Ovary (tissue), 10 donors: ENCODE measurements at places on chromosomes 2 and 18.

GRCh38 chr2:25386971-25387875, 45.5 kb upstream of the DNMT3A start:
- no peak for DNase-seq

DNA sequence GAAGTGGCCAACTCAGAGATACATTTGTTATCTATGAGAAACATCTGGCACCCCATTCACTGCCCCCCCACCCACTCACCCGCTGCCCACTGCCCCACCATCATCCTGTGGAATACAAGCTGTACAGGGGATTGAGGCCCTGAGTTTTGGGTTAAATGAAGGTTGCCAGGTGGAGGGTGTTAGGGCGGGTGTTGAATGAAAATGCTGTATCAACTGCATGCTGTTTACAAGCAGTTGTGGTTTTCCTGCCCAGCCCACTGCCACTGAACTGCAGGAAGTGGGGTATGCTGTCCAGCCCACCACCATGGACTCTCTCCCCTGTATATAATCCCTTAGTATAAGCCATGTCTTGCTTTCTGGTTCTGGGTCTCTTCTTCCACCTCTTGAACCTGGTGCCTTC, 481.9 kb downstream of the METTL4 start:
- no peak for DNase-seq

DNA sequence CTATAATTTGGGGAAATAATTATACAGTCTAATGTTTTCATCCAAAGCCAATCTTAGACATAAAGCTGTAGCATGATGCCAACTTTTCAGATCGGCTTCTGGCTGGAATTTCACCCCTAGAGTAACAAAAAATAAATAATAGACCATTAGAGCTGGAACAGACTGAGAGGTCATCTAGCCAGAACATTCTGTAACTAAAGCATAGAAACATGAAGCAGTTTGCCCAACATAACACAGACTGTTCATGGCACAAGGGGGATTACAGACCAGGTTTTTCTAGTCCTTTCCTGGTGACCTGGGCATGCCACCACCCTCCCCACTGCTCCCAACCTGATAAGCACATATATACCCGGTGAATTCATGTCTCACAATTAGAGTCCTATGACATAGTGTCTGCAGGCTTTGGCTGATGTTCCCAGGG, 116.4 kb upstream of the PPP1CB start:
- no peak for DNase-seq

DNA sequence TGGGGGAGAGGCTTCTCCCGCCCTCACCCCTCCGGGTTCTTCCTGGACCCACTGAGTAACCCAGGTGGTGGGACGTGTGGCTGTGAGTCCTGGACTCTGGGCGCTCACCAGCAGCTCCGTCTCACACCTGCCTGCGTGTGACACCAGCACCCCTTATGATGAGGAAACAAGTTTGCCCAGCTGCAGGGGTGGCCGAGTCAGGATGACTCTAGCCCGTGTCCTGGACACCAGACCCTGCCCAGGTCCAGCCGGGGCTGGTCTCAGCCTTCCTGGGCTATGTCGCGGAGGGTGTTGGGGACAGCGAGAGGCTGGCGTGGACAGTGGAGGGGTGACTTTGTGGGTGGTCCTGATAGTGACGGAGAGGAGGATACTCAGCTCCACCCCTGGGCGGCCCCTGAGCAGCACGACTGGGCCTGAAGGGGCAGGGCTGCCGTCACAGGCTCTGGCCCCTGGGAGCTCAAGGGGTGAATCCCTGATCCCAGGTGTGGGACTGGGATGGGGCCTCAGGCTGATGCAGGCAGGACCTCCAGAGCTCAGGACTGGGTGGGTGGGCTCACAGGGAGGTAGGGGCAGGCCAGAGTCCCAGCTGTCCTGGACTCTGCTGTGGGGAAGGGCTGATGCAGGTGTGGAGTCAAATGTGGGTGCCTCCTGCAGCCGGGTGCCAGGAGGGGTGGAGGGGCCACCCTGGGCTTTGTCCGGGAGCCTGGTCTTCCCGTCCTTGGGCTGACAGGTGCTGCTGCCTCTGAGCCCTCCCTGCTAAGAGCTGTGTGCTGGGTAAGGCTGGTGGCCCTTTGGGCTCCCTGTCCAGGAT, 3.7 kb downstream of the GPR35 start:
- peak; percentile 5 for DNase-seq

GRCh38 chr2:80748592-80748991, 444.0 kb upstream of the LRRTM1 start:
- DNase-seq, result no peak

GRCh38 chr2:229679393-229680125, 34.8 kb downstream of the DNER start:
- DNase-seq, result no peak

DNA sequence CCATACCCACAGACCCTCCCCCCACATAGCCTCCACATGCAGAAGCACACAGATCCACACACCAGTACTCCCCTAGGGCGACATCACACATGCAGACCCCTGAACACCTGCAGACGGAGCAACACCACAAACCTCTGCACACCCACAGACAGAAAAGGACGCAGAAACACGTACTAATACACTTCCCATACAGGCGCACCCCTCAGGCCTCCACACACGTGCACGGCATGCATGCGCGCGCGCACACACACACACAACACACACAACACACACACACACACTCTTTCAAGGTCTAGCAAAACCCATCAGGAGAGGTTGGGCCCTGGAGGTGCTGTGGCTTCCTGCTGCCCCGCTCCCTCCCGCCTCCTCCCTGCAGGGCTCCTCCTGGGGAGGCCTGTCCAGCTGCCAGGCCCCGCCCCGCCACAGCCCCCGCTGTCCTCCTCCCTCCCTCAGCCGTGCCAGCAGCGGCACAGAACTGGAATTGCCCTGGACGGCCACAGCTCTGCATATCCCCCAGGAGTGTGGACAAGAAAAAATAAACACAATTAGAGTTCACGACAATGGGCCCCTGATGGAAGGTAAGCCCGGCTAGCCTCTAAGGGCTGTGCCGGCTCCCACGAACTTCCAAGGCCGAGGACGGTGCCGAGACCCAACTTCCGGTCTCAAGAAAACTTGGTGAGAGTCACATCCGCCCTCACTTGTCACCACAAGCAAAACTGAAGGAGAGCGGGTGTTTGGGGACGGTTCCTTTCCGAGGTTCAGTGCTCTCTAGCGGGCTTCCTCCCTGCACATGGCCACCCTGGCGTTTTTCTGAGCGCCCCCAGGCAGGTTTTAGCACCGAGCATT, 6.8 kb downstream of the ZFP36L2 start:
- DNase-seq, result peak; percentile 83

- DNase-seq, result peak; percentile 65
Observed at GRCh38 chr2:95348609-95349567, 51.7 kb downstream of the KCNIP3 start.

GRCh38 chr2:3280197-3280596, 97.4 kb downstream of the EIPR1 start:
- DNase-seq, result no peak

DNA sequence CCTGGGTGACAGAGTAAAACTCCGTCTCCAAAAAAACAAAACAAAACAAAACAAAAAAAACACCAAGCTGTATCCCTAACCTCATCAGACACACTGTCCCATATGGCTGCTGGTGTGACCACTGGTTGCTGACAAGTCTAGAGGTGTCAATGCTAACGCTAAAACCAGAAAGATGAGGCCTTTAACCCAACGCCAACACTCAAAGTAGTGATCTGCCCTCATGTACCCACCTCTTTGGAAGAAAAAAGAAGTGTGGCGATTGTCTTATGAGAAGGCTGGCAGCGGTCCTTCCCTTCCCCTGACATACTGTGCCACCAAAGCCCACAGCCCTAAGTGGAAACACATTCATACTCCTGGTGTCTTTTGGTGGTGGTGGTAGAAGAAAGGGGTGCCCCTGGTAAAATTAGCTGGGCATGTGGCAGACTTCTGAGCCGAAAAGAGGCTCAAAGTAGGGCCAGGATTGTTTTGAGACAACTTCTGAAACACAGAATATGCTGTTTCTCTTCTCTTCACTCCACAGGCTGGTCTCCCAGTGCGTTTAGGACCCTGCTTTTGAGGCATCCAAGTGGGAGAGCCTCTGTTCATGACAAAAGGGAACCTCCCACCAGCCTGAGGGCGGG, 9.8 kb downstream of the SERTAD2 start:
- no peak for DNase-seq

DNA sequence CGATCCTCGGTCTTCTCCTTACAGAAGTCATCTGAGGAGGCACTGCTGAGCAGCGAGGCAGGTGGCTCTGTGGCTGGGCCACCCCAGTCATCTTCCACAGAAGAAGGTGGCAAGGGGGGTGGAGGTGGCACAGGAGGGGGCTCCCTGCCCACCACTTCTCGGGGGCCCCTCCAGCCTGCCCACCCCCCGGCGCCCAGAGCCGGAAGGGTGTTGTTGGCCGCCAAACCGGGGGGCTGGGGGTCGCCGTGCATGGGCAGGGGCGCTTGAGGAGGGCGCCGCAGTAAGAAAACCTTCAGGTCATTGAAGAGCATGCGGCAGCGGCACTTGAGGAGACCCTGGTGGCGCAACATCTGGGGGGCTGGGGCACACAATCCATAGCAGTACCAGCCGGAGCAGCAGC, 2.5 kb downstream of the MARCHF4 start:
- no peak for DNase-seq

DNA sequence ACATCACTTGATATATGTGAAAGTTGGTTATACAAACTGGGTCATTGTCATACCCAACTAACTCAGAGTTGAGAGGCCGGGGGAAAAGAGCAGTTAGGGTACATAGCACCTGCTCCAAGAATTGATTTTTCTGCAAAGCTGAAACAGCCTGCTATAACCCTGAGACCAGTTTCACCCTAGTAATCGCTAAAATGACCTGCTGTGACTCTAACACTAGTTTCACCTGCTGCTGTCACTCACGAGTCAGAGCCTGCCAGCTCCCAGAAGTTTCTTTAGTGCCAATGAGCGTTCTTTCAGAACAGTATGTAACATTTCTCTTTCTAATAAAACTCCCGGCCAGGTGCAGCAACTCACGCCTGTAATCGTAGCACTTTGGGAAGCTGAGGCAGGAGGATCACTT, 28.0 kb downstream of the SRSF7 start:
- DNase-seq, result no peak

DNA sequence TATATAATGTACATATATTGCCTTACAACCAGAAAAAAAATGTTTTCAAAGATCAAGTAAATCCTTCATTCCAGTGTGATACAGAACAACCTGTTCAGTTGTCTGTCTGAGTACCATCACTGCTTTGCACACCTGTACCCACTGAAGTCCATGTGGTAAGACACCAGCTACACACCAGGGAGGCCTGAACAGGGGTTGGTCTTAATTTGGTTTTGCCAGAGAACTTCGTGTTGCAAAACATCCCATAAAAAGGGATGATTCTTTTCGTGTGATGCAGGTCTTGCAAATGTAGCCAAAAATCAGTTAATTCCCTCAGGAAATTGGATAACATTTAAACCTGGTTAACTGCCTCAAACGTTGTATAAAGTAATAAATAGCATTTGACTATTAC, 73.7 kb upstream of the SLC1A4 start:
- DNase-seq, result no peak
